Effector CD4-positive, alpha-beta T cell (primary cell): ENCODE measurements at places on chromosomes 3 and 15.

DNA sequence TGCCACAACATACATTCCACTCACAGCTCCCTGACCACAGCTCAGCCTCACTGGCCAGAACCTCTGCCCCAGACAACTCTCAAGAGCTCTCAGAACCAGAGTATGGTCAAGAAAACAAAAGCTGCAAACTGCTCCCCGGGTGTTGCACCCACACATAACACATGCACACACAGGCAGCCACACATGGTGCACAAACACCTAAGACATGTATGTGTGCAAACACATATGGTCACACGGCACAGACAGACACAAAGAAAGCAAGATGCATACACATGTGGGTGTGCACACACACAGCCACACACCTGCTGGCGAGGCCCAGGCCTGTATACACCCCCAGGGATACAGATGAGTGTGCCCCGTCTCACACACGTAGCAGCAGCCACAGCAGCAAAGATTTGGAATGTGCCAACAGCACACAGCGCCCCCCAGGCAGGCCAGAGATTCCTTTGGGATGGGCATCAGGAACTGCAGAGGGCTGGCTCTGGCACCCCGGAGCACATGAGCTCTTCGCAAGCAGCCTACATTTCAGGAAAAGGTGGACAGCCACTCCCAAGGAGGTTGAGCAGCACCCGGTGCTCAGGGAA lies 6.6 kb downstream of the KLF15 start:
- no peak for DNase-seq

- DNase-seq, result no peak
These were observed 642.0 kb upstream of the NAALADL2 start for GRCh38 chr3:174216946-174217718.

GRCh38 chr3:18179521-18179920 lies 245.6 kb downstream of the SATB1 start:
- DNase-seq, result no peak

DNA sequence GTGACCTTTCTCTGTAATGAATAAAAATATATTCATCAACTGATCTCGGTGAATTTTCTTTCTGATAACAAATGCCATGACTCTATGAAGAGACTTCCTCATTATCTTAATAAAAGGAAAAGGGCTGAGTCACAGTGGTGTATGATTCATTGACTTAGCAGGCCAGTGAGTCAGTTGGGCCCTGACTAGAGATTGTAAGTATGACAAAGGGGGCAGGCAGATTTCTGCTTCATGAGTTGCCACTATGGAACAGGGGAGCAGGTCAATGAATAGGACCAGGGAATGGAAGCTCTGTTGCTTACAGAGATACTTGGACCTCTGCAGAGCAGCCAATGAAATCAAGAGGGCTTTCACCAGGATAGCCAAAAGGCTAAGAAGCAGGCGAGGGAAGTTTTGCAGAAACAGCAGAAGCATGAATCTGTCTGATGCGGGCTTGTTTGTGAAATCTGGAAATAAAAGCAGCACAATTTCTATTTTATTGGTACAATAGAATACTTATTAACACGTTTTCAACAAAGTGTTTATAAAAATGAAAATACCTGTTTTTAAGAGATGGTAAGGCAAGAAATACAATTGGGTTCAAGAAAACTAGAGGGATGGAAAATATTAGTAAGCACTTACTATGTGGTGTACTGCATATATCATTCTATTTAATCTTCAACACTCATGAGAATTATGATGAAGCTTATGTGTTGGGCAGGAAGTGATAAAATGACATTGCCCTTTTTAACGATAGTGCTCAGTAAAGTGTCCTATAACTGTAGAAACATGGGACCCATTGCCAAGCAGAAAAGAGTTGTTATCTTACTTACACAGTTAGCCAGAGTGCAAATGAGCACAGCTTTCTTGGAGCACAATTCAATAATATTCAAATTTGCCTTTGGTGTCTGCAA lies 169.8 kb upstream of the MYRIP start:
- DNase-seq, result no peak

DNA sequence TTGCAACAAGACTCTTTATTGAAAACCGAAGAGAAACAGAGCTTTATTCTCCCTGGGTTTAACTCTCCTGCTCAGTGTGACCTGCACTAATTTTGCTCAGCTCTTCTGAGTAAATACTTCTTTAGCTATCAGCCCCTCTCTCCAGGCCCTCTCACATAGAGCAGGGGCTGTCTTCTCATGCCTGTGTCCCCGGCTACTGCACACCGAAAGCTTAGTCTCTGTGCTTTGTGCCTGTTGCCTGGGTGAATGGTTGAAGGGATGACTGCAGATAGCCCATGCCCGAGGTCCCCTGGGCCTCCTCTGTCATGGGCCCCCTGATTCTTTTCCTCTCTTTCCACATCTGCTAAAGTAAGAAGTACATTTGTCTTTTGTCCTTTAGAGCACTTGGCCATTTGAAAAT lies 195.9 kb downstream of the GABRG3 start:
- DNase-seq, result no peak

DNA sequence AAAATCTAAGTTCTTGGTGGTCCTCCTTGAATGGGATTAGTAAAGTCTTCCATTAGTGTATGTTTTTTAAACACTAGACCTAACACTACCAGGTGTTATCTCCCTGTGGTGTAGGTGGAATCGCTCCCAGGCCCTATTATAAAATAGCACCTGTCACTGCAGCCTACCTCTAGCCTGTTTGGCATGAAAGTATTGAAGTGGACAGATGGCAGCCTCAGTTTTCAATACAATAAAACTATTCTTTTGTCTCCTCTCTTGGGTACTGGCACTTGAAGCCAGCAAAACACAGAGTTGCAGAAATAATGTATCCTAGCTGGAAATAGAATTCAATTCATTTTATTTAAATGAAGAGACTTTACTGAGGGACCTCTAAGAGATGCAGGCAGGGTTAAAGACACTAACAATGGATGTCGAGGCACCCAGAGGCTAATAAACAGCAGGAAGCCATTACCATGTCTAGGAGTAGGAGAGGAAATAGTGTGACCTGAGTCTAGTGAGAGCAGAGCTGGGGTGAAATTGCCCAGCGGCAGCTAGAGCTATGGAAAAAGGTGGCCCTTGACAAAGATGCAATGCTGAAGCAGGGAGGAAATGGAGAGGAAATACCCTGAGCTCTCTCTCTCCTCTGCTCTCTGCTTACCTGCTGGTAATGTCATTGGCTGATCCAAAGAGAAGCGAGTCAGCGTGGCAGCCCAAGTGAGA lies 49.1 kb upstream of the TMEM158 start:
- no peak for DNase-seq

GRCh38 chr3:21654662-21655061 lies 96.3 kb downstream of the ZNF385D start:
- DNase-seq, result no peak

GRCh38 chr3:184378651-184379357 lies 797 bp upstream of the THPO start:
- no peak for DNase-seq

DNA sequence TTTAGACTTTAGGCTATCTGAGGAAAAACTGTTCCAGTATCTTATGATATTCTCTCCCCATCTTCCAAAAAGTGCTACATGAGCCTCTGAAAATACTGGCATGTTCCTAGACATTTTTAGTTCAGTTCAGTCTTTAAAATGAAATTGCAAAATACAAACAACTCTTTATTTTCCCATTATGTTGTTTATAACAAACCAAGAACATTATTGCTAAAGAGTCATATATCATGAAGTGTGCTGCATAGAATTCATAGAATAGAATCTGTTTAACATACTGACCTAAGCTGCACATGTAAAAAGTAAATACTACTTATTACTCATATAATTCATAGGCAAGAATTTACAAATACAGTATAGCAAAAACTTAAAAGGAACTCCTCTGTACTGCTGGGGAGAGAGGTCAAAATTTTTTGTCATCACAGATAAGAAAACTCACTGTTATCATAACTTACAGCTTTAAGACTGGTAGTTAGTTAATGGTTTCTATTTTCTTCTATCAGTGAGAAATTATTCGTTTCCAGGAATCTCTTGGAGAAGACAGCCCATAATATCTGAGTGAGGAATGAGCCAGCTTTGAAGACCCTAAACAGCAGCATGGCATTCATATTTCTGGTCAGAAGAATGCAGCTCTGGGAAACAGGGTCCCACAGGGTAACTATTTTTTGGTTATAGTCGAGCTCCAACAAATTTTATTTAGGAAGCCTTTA lies 32.2 kb downstream of the FILIP1L start:
- no peak for DNase-seq

- no peak for DNase-seq
These were observed 108.1 kb upstream of the MELTF start for GRCh38 chr3:197137751-197138150.

DNA sequence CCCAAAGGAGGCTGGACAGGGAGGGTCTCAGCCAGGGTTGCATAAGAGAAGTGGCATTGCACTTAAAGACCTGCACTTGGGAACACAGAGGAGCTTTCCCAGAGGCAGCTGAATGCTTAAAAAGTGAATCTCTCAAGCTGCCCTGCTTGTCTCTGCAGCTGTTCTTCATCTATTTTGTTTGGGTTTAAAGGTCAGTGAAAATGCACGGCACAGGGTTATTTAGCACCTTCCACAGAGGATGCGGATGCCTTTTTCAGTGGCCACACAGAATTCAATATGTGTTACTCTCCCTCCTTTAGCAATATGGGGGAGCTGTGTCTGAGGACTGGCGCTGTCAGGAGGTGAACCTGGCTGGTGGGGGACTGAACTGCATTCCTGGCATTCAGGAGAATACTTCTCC lies 22.7 kb upstream of the CTNNB1 start:
- no peak for DNase-seq

DNA sequence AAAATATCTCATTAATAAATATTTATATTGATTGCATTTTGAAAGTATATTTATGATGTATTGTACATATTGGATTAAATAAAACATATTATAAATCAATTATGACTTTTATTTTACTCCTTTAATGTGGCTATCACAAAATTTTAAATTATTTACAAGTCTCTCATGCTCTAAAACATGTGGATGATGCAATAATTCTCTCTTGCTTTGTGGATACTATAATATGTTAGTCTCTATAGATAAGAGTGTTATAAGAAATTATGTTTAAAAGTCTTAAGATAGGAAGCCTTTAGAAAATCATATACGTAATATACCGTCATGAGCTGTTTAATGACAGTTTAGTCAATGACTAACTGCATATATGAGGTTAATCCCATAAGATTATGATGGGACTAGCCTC lies 547.4 kb upstream of the ALCAM start:
- DNase-seq, result no peak
